ENCODE measurements at places on chromosomes 1 and 21. TPM values are rescaled to one million over a fixed set of nuclear protein-coding genes. Genes with fewer than 3 reads are reported as not detected.

DNA sequence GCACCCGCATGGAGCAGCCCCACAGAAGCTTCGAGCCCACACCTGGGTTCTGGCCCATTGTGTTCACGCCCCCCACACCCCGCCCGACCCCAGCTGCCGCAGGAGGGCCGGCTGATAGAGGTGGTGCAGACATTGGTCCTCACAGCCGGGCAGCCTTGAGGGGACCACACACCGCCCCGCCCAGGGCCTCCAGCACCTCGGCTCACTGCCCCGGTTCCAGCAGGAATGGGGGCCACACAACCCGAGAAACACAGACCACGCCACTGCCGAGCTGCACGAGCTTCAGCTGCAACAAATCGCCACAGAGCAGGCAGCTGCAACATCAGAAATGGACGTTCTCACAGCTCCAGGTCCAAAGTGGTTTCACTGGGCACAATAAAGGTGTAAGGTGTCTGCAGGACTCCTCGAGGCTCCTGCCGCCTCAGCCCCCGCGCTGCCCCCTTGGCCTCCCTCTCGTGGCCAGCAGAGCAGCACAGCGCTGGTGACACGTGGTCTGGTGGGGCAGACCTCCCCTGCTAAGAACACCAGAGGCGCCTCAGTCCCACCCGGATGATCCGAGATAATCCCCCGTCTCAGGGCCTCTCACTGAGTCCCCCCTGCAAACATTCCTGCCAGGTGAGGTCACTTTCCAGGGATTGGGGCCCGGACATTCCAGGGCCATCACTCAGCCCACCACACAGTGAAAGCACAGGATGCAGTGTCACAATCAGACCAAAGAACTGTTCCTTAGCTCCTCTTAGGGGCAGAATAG is 62.3 kb upstream of the ADARB1 start:
- no peaks in the 10 kb centered on the region for H3K36me3 ChIP-seq
- H3K27me3 ChIP-seq: no peaks in the 10 kb centered on the region
- peaks cover 11% of the 10 kb centered on the region for H3K4me1 ChIP-seq
- 0 out of 2 replicates have a peak overlapping the region, but pooled peaks have one; percentile 21 for H3K4me3 ChIP-seq
- peak; percentile 87 for DNase-seq
- H3K27ac ChIP-seq: peak overlapping the region; percentile 78

DNA sequence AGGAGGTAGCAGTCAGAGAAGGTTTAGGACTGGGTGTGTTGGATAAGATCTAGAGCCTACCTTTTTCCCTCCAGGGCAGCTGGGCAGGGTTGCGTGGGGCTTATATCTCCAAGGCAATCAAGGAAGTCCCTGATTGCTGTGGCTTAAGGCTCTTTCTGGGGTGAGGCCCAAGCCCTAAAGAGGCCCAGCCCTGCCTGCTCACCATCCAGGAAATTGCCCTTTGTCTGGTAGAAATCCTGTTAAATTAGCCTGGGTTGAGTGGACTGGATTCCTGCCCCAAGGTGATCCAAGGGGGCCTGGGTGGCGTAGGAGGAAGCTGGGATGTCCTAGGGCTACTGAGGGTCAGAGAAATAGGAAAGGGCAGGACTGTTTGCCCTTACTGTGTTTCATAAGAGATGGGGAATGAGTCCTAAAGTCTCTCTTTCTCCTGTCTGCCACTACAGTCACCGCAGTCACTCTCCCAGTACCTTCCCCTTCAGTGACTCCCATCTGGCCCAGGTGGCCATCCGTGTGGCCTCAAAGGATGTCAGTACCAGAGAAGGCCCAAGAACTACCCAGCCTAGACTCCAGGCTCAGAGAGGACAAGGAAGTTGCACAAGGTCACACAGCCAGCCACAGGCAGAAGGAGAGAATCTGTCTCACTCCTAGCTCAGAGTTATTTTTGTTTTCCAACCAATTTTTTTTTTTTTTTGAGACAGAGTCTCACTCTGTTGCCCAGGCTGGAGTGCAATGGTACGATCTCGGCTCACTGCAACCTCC is 25.8 kb downstream of the MFSD2A start:
- H3K4me1 ChIP-seq: peaks cover 16% of the 10 kb centered on the region
- no peak overlapping the region for H3K27ac ChIP-seq
- H3K27me3 ChIP-seq: no peaks in the 10 kb centered on the region
- DNase-seq: no peak
- H3K36me3 ChIP-seq: no peaks in the 10 kb centered on the region
- no peak overlapping the region for H3K4me3 ChIP-seq

FCGR2B gene
- total RNA-seq: not detected

- H3K27me3 ChIP-seq: no peaks in the 10 kb centered on the region
- H3K4me3 ChIP-seq: no peak overlapping the region
- no peak overlapping the region for H3K27ac ChIP-seq
Measured at GRCh38 chr1:94504601-94505000, 37.0 kb downstream of the F3 start.

GRCh38 chr1:57485643-57486042 is 61.8 kb upstream of the DAB1 start:
- H3K27me3 ChIP-seq: no peaks in the 10 kb centered on the region
- no peak for DNase-seq
- H3K4me3 ChIP-seq: no peak overlapping the region

DNA sequence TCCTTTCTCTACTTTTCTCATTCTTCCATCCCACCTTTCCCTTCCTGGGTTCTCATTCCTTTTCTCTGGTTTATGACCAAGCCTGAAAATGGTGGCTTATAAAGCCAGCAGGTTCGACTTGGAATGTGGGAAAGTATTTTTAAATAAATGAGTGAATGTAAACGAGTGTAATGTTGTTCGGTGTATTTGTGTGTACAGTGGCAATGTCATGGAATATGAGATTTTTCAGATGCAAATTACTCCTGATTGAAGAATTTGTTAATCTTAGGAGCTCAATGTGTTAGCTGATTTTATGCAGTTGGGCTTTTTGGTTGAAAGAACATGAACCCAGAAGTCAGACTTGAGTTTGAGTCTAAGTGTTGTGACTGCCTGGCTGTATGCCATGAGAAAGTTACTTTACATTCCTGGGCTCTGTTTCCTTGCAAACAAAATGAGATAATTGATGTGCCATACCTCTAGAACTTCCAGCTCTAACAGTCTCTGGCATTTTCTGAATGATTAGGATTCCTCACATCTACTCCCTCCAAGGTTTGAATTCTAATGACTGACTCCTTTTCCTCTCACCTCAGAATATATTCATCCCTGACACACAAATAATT is 6.6 kb downstream of the SGIP1 start:
- no peaks in the 10 kb centered on the region for H3K36me3 ChIP-seq
- peaks cover 27% of the 10 kb centered on the region for H3K4me1 ChIP-seq
- H3K4me3 ChIP-seq: no peak overlapping the region
- peak overlapping the region; percentile 88 for H3K27ac ChIP-seq
- no peaks in the 10 kb centered on the region for H3K27me3 ChIP-seq
